IMR-90 (cell line): ENCODE measurements at places on chromosomes 7 and 10. TPM values are rescaled to one million over a fixed set of nuclear protein-coding genes. Genes with fewer than 3 reads are reported as not detected.
A peak's percentile ranks its signal among the peaks of the same experiment; 100 is the strongest.

The AASS gene
- total RNA-seq: 12.9 and 15.0 TPM in 2 replicates

GRCh38 chr10:26887611-26888215 is 27.0 kb upstream of the ABI1 start:
- peak; percentile 12 for DNase-seq

GRCh38 chr7:137932881-137933269 is 69.0 kb downstream of the CREB3L2 start:
- DNase-seq: peak; percentile 77

The RNF133 gene
- total RNA-seq: under 0.01 TPM in 1 of 2 replicates, not detected in the other

The CCDC172 gene
- not detected in 2 replicates for total RNA-seq

The RADIL gene
- 0.18 TPM in 1 of 2 replicates, not detected in the other for total RNA-seq

DNA sequence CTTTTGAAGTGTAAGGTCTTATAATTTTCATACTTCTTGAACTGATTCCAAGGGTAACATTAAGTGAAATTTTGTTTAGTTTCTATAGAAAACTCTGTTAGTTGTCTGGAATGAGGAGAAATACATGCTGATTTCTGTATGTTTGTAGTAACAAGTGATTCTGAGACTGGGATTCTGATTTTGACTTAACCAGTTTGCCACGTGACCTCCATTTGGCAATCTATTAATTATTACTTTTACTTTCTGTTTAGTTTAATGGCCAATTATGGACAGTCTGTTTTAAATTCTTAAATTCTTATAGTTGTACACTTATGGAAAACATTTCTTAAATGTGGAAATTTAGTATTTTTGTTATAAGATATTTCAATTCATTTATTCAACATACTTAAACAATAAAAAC is 163.1 kb downstream of the ADK start:
- no peak for DNase-seq

- no peak for DNase-seq
Measured at GRCh38 chr10:88439932-88440331, 143.2 kb downstream of the RNLS start.

GRCh38 chr7:15765753-15766152 is 79.3 kb upstream of the MEOX2 start:
- no peak for DNase-seq

DNA sequence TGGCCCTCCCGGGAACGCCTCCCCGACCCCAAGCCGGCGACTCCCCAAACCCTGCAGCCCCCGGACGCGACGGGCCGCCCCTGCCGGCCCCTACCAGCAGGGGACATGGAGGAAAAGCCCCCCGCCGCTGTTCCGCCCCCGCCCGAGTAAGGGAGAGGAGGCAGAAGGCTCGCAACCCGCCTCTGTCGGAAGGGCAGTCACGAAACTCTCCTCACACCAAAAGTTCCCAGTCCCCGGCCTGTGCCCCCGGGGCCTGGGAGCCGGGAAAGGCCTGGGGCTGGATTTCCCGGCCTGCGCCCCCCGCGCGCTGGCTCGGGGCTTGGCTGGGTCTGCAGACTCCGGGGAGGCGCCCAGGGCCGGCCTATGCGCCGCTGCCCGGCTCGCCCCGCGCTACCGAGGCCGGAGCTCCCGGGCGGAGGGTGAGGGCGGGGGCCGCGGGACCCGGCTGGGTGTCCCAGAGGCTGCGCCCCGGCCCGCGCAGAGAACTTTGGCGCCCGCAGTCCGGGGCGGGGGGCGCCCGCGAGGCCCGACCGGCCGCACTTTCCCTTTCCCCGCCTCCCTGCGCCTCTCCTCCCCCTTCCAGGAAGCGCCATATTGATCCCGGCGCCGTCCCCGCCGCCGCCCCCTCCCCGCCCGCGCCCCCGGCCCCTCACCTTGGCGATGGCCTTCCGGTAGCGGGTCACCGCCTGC is 728 bp downstream of the PARD3 start:
- peak; percentile 27 for DNase-seq

DNA sequence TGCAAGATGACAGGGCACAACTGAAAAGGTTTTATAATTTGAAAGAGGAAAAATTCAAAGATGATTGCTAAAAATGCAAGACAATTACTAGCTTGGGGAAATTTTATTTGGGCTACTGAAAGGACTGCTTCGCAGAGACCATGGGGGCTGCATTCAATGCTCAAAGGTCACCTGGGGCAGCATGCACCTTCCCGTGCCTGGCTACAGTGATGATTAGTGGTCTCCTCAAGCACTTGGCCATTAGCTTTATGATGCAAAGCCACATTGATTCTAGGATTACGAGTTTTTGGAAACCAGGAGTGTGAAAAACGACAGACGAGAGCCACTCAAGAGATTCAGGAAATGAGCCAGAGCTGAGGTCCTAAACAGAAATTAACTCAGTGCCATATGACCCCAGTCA is 764.6 kb downstream of the PHTF2 start:
- no peak for DNase-seq

DNA sequence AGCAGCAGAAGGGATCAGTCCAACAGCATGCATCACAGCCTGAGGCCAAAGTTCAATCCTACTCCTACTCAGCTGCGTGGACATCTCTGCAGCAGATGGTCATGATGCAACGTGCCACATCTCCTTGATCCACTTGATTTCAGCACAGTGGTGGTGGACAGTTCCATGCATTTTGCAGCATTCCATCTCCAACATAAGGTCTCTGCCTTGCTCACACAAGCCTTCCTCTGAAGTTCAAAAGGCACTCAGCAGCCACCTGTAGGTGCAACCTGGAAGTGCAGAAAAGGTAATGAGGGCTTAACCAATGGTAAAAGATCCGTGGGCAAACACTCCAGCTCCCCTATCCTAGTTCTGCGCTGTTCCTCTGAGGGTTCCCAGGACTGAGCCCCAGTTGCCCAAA is 57.5 kb upstream of the CHCHD3 start:
- DNase-seq: peak; percentile 49

DNA sequence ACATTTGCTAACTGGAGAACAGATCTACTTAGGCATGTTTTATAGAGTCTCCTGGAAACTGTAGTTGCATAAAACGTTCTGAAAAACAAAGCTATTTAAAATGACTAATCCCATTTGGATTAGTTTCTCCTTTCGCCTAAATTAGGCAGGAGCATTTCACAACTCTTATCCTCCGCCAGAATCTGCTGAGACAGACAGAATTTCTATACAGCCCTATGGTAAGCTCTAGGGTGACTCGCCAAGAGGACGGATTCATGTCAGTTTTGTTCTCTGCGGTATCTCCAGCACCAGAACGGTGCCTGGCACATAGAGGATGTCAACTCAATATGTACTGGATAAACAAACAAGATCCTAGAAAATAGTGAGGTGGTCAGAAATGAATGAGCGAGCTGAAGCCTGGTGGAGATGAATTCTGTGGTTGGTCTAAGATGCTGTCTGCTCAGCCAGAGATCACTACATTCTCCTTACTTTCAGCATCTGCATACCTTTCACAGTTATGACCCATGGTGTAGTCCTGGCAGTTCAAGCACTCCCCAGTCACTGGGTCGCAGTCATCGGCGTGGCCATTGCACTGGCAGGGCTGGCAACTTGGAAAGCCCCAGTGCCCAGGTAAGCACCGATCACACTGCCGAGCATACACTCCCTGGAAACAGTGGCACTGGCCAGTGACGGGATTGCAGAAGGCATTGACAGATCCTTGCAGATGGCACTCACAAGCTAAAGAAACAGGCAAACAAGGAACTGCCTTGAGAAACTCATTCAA is 44.0 kb downstream of the LAMB1 start:
- peak; percentile 90 for DNase-seq

The VIPR2 gene
- total RNA-seq: not detected in 2 replicates

DNA sequence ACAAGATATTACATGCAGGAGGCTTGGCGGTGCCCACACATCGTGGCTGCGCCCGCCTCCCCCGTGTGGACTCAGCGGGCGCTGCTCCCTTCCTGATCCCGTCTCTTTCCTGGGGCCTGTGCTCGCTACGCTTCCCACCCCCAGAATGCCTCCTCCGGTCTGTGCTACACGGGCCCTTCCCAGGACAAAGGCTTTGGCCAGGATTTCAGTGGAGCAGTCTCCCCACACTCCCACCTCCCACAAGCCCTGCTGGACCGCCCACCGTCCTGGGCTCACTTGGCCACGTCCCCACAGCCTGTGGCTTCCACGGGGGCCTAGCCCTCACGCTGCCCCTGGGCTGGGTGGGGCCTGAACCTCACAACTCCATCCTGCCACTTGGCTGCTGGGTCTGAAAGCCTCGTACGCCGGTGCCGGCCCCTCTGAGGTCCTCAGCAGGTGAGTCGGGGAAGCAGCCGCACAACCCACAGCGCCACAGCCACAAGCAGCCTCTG is 17.3 kb downstream of the CFAP46 start:
- no peak for DNase-seq
